ENCODE measurements at places on chromosomes 4 and X. TPM values are rescaled to one million over a fixed set of nuclear protein-coding genes. Genes with fewer than 3 reads are reported as not detected.
A peak's percentile ranks its signal among the peaks of the same experiment; 100 is the strongest.

The FHDC1 gene
- total RNA-seq: 0.12 TPM

The FOXP3 gene
- 26.8 TPM for total RNA-seq

GRCh38 chr4:159950707-159951106 is 847.8 kb downstream of the RAPGEF2 start:
- DNase-seq: no peak
- H3K4me1 ChIP-seq: no peaks in the 10 kb centered on the region
- H3K4me3 ChIP-seq: no peak overlapping the region
- H3K36me3 ChIP-seq: no peaks in the 10 kb centered on the region

- no peaks in the 10 kb centered on the region for H3K27me3 ChIP-seq
- H3K4me1 ChIP-seq: peaks cover 29% of the 10 kb centered on the region
- peaks cover 43% of the 10 kb centered on the region for H3K36me3 ChIP-seq
- no peak overlapping the region for H3K27ac ChIP-seq
- H3K4me3 ChIP-seq: peak overlapping the region; percentile 40
Measured at GRCh38 chrX:136650811-136651210, 2.9 kb downstream of the CD40LG start.

DNA sequence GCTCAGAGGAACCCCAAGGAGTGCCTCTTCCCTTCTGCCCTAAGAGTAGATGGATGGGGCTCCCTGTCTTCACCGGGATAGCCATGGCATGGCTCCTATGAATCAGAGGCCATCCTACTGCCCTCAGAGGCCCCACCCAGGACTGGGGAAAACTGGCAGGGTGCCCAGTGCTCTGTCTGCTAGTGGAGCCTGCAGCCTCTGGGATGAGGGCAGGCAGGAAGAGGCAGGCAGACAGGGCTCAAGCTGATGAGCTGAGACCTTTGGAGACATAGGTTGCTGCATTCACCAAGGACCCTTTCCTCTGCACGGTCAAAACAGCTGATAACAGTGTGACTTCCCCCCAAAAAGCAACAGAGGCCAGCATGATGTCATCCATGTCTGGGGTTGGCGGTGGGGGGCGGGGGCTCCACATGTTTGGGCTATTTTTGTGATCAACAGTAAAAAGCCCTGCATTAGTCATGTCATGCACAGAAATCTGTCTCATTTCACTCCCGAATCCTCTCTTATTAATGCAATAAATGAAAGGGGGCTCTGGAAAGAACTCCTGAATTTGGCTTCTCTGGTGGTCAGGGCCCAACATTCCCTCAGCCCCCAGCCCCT is 207.6 kb upstream of the MAMLD1 start:
- H3K4me1 ChIP-seq: no peaks in the 10 kb centered on the region
- no peak overlapping the region for H3K27ac ChIP-seq
- no peak overlapping the region for H3K4me3 ChIP-seq

The LRRC66 gene
- total RNA-seq: 0.21 TPM

The TLR1 gene
- 3.2 TPM for total RNA-seq

The SPP1 gene
- 0.54 TPM for total RNA-seq

The TCP11X2 gene
- not detected for total RNA-seq

The SMIM10L2A gene
- 0.38 TPM for total RNA-seq

All from activated CD8-positive, alpha-beta memory T cell treated with anti-CD3 and anti-CD28 coated beads, Interleukin-2, amount 10 ng/mL, durations not matched to agents 7 days and 5 days (primary cell).